ENCODE measurements at places on chromosomes 11 and 22.
A peak's percentile ranks its signal among the peaks of the same experiment; 100 is the strongest.

GRCh38 chr22:47195484-47196165 is 433.2 kb downstream of the TBC1D22A start:
- no peak for DNase-seq

DNA sequence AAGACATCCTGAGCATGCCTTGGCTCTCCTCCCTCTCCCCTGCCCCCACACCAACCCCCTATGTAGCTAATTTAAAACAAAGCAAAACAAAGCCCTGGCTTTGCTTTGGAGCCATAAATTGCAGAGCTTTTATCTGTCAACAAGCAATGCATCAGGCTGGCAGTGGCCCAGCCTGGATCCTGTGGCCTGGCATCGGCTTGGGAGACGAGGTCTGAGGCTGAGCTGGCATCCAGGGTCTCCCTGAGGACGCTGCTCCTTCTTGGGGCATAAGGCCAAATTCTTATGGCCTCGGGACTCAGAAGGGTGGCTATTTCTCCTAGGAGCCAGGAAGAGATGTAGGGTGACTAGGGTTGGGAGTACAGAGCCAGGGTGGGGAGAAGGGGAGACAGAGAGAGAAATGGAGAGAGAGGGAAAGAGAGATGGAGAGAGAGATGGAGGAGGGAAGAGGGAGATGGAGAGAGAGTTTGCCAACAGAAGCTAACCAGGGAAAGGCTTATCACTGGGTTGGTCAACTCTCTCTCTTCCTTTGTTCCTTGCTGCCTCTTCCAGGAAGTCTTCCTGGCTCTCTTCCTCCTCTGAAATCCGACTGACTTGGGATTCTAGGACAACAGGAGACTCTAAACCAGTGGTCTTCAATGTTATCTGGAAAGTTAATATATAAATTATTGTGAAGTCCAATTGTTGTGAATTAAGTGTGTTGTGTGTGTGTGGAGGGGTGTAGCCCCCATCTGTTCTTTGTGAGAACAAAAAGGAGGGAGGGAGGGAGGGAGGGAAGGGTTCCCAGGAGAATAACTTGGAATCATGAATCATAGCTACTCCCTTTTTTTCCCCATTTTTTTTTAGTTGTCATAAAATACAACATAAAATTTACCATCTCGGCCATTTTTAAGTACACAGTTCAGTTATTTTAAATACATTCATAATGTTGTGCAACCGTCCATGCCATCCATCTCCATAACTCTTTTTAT is 29.1 kb downstream of the TSPAN18 start:
- no peak for DNase-seq

GRCh38 chr22:41242396-41243117 is 1.8 kb upstream of the CHADL start:
- DNase-seq = no peak

DNA sequence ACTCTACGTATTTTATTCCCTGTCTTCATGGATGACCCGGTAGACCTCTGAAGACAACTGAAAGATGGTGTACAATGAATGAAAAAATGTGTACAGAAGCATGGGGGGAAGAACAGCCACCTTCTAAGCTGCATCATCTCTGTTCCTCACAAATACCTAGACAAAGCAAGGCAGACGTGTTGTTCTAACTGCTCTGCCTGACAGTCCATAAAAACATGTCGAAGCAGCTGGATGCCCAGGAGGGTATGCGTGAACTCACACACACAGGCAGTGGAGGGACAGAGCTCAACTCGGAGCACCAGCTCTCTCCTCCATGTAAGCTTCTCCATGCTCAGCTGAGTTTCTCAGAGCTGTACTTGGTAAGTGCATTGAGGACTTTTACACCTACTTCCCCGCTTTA is 327.4 kb downstream of the CTTN start:
- no peak for DNase-seq

DNA sequence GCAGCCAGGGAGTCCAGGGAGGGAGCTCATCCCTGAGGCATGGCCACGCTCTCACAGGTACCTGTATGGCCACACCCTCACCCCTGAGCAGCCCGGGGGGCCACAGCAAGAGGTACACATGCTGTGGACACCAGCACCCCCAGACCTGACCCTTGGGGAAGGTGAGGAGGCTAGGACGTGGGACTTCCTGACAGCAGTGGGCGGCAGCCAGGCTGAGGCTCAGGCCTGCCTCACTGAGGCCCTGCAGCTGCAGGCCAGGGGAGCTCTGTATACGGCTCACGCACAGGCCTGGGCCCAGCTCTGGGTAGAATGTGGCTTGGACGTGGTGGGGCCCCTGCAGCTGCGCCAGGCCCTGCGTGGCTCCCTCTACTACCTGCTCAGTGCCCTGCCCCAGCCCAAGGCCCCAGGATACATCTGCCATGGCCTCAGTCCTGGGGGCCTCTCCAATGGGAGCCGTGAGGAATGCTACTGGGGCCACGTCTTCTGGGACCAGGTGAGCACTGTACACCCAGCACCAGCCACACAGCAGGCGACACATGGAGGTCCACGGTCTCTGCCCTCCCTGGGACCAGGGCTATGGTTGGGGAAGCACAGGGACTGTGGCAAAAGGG is 1.8 kb downstream of the PGGHG start:
- no peak for DNase-seq

GRCh38 chr22:25357606-25358420 is 138.4 kb downstream of the CRYBB2 start:
- DNase-seq = no peak

- peak; percentile 64 for DNase-seq
Measured at GRCh38 chr11:67504950-67505581, at the start of gene PITPNM1. TSS of gene PITPNM1 (minus strand) at chr11:67505363. CDS start at chr11:67504180, 1,183 bp downstream.

GRCh38 chr11:133563505-133564025 is 31.3 kb upstream of the OPCML start:
- no peak for DNase-seq

GRCh38 chr11:77181799-77182541 is 53.9 kb downstream of the MYO7A start:
- no peak for DNase-seq

GRCh38 chr11:134471087-134471715 is 59.2 kb upstream of the B3GAT1 start:
- DNase-seq = no peak

- DNase-seq = peak; percentile 97
Measured at GRCh38 chr22:36065775-36066544, 37.3 kb upstream of the RBFOX2 start.

GRCh38 chr22:35044607-35045390 is 21.2 kb upstream of the ISX start:
- no peak for DNase-seq

GRCh38 chr11:15967966-15968365 is 388.4 kb downstream of the SOX6 start:
- DNase-seq = no peak

GRCh38 chr11:102781676-102782075 is 1.2 kb upstream of the MMP10 start:
- DNase-seq = no peak

DNA sequence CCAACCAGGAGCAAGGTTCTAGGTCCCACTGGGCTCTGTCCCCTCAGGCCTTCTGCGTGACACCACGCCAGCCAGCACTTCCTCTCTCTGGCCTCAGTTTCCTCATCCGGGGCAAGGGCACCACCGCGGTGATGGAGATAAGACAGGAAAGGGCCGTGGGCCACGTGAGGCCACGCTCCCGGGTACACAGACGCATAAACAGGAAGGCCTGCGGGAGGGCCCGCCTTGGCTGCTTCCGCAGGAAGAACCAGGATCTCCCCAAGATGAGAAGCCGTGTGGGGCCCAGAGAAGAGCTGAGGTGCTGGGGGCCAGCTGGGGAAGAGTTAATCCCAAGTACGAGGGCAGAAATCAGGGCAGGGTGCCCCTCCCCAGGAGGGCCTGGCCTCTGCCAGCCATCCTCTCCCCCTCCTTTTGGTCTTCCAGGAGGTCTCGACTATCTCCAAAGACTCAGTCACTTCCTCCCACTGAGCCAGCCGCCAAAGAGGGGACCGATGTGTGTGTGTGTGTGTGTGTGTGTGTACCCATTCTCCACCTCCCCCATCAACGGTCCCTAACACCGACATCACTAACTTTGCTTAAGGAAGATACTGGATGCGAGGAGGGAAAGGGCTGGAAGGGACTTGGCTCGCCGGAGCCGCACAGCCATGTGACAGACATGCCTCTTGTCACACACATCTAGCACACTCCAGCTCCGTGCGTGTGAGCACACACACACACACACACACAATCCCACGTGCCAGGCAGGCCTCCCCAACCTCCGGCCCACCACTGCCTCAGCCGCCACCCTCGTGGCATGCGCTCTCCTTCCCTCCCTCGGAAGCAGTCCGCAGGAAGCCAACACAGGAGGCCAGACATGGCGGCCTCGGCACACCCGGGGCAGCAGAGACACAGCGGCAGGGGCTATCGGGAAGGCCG is 1.4 kb downstream of the MFNG start:
- no peak for DNase-seq

- DNase-seq = peak; percentile 51
Measured at GRCh38 chr11:27770576-27770975, 70.3 kb upstream of the BDNF start.

DNA sequence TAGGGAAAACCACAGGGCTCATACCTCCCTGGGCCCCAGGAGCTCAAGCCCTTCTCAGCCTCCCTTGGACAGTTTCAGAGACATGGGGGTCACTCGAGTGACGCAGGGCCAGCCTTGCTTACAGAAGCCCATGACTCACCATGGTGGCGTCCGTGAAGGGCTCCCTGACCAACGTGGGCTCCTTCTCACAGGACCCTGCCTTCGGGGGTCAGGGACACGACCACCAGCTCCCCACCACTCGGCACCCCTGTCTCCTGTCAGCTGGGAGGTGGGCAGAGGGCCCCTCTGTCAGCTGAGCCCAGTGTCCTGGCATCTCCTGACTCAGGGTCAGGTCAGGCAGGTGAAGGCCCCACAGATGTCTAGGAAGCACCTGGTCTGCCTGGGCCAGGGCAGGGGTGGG is 126.3 kb upstream of the ANO1 start:
- no peak for DNase-seq

DNA sequence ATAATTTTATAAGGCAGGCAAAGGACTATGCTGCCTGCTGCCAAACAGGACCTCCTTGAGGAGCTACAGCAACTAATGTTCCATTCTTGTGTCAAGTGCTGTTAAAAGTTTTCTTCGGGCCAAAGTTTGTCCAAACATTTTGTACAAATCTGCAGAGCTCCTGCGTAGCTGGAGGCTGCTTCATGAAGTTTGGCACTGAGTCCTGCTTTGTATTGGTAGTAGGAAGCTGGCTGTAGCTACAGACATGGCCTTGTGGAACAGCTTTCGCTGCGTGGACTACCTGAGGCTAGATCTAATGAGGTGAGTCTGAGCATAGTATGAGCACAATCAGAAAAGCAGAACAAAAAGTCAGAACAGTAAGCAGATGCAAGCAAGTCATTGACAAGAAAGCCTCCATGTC is 528.1 kb downstream of the DLG2 start:
- DNase-seq = no peak

DNA sequence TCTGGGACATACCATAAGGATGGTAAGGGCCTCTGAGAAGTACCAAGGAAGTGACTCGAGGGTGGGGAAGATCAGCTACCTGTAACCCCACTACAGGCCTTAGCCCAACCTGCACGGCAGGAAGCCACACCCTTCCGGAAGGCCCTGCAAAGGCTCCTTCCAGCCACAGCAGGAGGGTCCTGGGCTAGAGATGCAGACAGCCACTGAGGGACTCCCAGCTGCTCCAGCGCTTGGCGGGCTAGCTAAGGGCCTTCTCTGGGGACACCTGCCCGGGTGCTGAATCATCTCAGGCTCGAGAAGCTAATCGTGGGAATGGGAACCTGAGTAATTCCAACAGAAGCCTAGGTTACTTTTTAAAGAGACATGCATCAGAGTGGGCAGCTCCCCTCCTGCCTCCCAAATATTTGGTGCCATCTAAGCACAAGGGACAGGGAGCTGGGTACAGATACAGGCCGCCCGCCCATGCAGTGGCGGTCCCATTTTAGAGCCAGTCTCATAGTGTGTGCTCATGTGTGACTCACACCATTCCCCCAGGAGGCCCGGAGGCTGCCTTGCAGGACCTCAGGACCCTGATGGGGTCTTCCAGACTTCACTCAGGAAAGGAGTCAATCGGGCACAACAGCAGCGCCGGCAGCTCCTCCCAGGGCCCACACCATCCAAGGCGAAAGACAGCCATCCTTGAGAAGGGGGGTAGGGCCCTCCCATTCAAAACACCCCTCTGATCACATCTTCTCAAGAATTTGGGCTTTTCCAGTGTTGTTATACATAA is 8.0 kb downstream of the MYH9 start:
- peak; percentile 61 for DNase-seq

- DNase-seq = no peak
Measured at GRCh38 chr11:74905326-74905725, 43.6 kb downstream of the XRRA1 start.

DNA sequence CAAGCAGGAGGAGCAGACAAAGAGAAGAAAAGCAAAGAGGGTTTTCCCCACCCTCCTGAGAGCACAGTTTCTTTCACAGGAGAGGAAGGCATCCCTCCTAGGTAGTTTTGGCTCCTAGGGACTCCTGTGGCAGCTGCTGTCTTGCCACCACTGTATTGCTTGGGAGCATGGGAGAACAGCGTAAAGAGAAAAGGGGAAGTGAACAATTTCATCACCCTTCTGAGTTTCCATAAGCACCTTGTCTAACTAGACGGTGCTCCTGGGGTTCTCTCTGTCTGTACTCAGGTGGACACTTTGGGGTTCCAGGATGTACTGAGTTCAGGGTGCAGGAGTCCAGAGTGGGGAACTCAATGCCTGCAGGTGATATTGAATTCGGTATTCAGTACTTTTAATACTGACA is 1430.5 kb downstream of the TBC1D22A start:
- DNase-seq = no peak

DNA sequence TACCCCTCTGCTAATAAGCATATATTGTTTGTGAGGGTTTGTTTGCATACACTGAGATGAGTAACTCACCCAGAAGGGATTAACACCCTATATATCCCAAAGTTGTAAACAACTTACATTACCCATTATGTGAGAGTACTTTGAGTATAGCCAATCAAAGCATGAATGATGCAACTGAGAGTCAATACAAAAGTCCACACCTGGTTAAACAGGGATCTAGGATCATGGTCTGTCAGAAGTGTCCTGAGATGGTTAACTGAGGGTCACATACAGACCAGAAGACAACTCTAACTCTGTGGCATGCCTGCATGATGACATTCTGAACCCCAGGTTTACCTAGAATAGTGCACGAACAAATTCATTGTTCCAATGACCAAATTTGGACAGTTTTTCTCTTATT is 17.4 kb upstream of the OR10A5 start:
- no peak for DNase-seq

DNA sequence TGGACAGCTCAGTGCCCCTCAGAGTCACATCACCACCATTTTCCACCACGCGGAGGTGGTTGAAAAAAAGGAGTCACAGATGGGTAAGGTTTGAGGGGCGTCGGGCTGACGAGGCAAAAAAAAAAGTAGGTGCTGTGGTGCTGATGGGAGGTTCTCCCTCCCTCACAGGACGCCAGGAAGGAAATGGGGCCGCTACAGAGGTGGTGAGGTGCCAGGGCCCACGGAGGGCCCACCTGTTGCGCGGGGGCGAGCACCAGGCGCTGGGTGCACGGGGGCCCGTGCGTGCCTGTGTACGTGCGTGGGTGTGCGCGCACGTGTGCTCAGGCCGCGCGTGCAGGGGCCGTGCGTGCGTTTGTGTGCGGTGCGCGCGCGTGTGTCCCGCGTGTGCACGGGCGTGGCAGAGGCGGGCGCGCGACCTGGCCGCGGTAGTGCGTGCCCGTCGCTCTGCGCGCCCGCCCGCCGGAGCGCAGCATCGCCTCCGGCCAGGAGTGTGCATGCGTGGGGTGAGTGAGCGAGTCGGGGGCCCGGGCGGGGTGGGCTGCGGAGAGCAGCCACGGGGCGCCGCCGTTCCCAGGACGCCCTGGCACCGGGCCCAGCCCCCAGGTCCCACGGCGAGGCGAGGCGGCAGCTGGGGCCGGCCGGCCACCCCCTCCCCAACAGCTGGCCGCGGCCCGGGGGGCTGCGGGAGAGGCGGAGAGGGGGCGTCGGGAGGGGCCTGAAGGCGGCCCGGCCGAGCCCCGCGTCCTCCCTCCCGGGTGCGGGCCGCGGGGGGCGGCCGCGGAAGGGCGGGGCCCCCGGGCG is 2.8 kb downstream of the PDGFB start:
- no peak for DNase-seq
